ENCODE measurements at places on chromosomes 5 and 9.

DNA sequence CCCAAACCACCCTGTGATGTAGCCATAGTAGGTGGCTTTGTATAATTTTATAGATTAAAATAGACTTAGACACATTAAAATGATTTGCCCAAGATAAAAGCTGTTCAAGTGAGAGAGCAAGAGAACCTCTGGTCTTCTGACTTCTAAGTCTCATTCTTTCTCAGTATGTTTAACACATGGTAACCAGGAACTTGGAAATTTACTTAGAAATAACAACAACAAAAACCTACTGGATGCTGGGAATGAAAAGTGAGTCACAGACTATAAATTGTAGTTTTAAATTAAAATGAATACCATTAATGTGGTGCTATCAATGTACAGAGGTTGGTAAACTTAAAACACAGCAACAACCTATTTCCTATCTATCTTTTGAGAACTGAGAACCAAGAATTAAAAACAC lies 30.4 kb downstream of the HMGCR start:
- DNase-seq: no peak

DNA sequence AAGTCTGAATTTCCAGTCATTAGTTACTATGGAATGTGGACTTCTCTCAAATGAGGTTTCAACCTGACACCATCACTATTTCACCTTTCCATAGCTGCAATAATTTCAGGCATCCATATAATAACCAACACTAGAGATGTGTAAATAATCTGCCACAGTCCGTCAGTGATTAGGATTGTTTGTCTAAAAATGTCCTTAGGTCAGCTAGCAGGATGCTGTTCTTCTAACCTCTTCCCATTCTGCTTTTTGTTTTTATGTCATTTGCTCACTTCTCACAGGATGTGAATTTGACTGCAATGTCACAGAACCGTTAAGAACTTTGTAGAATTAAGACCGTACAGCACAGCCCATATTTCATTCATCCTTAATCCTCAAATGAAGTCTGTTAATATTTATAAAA lies 166.4 kb upstream of the RASA1 start:
- DNase-seq: no peak

GRCh38 chr9:93260263-93261066 lies 76.5 kb downstream of the WNK2 start:
- DNase-seq: no peak

DNA sequence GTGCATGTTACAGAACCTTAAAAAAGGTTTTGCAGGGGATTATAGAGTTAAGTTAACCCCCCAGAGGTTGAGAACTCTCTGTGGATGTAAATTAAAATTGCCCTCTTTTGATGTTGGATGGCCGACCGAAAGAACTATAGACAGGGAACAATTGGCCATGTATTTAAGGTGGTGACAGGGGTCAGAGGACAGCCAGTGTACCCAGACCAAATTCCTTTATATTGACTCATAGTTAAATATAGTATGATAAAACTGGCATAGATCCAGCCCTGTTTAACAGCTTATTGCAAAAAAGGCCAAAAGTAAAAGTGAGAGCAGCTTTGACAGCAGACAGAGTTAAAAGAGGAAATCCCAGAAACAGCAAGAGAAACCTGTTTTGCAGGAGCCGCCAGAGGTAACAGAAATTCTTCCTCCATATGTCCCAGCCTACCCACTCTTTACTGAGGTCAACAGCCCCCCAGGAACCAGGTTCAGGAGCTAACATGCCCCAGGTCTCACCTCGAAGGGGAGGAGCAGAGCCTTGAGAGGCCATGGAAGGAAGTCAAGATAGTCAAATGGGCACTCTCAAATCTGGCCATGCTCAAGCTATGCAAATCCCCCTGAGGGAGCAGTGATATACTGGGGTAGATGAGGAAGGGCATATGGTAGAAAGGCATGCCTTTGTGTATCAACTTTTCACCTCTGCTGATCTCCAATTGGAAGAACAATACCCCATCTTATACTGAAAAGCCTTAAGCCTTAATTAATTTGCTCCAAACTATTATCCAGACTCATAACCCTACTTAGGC lies 156.4 kb upstream of the COX7C start:
- DNase-seq: peak; percentile 95

DNA sequence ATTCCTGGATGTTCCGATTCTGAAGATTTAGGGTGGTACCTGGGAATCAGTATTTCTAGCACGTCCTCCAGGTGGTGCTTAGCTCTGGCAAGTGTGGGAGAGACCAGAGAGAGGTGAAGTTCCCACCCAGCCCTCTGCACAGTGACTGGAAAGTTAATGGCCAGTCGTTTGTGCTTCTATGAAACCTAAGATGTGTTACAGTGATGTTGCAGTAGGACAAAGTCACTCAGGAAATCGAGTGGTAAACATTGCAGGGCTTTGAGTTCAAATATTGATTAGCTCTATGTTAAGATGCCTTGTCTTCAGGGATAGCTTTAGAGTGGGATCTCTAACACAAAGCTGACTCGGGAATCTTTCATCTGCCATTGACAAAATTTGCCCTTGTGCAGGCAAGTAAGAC lies 55.6 kb downstream of the PIK3R1 start:
- DNase-seq: no peak

GRCh38 chr5:66517351-66517750 lies 78.8 kb upstream of the MAST4 start:
- no peak for DNase-seq

- peak; percentile 63 for DNase-seq
Observed at GRCh38 chr5:112921026-112921832, 798 bp downstream of the REEP5 start.

DNA sequence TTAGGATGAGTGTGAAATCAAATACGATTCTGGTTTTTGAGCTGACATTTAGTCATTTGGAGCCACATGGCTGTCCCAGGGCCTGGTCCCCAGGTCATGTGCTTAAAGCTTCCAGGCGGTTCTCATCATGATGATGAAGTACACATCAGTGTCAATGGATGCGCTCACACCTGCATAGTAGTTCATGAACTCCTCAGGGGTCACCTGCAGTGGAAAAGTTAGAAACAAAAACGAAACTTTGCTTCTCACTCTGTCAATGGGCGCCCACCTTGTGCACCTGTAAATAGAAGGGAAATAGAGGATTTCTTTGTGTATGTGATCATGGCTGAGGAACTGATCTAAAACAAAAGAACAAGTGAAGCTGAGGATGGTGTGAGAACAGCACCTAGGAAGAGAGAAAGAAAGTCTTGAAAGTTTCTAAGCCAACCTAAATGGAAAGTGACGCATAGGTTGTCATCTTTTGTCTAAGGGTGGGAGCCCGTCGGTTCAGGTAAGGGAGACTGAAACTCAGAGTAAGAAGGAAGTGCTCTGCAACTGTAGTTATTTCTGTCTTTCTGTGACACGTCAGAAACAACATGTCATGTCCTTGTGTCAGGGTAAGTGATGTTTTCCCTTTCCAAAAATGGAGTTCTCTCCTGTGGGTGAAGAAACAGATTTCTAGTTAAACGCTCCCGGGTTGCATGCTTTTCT lies 33.8 kb downstream of the CAPSL start:
- no peak for DNase-seq

GRCh38 chr9:38390851-38391250 lies 1.7 kb upstream of the ALDH1B1 start:
- no peak for DNase-seq

- DNase-seq: no peak
Observed at GRCh38 chr5:150583541-150584225, 56.8 kb upstream of the SYNPO start.

GRCh38 chr9:31556667-31557463 lies 827.6 kb upstream of the ACO1 start:
- no peak for DNase-seq

GRCh38 chr5:102924963-102925362 lies 169.9 kb downstream of the PAM start:
- DNase-seq: no peak

DNA sequence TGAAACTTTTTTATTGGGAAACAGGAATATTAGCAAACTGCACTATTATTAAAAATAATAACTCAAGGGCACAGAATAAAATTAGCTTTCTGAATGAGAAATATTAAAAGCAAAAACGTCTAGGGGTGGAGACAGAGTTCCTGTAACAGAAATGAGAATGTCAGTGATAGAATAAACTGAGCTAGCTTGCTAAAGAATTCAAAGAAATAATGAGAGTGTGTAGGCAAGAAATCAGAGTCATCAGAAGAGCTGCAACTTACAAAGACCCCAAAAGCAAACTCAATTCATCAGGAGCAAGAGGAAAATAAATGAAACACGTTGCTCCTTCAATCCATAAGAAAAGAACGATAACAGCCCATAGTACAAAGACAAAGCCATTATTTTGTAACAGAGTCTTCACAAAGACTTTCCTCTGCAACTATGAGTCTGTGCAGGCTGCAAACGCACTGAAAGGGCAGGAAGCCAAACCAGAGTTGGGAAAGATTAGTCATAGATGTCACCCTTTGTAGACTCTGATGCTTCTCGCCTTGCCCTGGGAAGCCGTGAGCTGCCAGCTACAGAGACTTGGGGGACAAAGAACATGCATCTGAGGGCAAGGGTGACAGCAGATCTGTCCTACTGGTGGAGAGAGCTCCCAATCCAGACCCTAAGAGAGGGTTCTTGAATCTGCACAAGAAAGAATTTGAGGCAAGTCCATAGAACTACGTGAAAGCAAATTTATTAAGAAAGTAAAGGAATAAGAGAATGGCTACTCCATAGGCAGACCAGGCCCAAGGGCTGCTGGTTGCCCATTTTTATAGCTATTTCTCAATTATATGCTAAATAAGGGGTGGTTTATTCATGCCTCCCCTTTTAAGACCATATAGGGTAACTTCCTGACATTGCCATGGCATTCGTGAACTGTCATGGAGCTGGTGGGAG lies 40.8 kb downstream of the SHC3 start:
- DNase-seq: peak; percentile 90

DNA sequence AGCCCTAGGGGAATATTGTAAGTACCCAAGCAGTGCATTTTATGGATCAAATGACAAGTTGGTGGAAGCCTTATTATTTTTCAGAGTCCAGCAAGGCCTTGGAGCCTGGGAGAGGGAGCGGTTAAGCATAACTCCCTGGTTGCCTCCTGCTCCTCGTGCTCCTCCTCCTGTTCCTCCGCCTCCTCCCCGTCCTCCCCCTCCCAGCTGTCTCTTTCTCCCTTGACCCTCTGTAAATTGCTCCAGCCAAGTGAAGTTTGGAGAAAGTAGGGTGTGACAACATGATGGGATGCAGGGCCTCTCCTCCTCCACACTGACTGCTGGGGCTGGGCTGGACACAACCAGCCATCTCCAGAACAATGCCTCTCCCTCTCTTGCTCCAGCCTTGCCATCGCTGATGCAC lies 586.9 kb downstream of the CCDC171 start:
- no peak for DNase-seq

- peak; percentile 13 for DNase-seq
Observed at GRCh38 chr5:120062515-120062917, 401.6 kb upstream of the PRR16 start.

DNA sequence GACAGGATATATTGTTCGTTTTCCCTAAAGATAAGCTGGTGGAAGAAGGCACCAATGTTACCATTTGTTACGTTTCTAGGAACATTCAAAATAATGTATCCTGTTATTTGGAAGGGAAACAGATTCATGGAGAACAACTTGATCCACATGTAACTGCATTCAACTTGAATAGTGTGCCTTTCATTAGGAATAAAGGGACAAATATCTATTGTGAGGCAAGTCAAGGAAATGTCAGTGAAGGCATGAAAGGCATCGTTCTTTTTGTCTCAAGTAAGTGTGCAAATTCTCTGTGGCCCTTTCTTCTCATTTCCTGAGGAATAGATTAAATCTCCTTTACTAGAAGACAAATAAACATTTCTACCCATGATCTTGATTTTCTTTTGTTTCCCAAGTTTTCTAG lies 38.0 kb downstream of the OSMR start:
- no peak for DNase-seq

DNA sequence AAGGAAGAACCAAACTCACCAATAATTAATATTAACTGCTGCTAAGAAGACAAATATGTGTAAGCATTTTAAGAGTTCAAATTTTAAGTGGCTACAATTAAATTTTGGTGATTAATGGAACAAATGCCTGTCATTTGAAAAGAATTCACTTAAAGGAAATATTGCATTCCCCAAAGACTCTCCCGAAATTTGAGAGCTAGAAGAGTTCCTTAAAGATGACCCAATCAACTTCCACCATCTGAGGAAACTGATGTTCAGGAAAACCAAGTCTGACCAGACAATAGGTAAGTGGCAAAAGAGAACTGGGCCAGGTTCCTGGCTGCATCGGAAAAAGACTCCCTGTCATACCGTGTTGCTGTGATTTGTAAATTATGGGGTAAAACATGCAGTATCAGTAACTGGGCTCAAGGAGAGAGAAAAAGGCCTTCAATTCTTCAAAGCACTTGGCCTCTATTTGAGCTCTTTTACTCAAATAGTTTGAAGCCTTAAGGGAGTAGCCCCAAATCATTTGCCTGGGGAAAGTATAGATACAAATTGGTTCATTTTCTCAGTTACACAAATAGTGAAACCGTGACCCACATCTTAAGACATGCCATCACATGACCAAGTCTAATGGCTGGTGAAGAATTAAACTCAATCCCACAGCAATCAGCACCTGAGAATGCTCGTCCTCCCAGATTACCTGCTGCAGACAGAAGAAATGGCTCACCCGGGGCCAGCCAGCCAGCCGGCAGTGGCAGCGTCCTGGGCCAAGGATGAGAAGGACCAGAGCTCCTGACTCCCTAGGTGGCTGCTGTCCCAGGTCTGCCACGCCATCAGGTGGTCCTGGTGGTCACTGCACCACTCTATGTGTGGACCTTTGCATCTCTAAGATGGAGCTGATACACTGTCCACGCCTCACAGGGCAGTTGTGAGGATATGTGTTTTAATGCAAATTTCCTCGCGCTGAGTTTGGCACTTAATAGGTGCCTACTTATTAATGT lies 162.9 kb downstream of the TTLL11 start:
- DNase-seq: no peak

- DNase-seq: no peak
Observed at GRCh38 chr5:11496137-11496719, 408.0 kb downstream of the CTNND2 start.

- DNase-seq: peak; percentile 89
Observed at GRCh38 chr9:127224178-127224882, 40.2 kb upstream of the GARNL3 start.

DNA sequence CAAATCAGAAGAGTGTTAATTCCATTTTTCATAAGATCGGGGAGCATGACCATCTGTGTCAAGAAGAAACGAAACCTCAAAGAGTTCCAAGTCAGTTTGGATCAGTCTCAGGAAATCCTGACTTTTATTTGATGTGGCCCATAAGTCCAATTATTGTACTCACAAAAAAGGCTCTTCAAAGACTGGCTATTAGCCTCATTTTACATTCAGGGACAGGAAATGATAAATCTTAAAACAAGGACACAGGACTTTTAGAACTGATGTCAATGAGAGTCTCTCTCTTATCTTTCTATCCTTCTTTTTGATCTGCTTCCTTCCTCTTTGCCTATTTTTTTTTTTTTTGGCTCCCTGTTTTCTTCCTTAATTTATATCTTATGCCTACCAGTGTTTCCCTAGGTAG lies 43.7 kb upstream of the SHOC1 start:
- DNase-seq: no peak

DNA sequence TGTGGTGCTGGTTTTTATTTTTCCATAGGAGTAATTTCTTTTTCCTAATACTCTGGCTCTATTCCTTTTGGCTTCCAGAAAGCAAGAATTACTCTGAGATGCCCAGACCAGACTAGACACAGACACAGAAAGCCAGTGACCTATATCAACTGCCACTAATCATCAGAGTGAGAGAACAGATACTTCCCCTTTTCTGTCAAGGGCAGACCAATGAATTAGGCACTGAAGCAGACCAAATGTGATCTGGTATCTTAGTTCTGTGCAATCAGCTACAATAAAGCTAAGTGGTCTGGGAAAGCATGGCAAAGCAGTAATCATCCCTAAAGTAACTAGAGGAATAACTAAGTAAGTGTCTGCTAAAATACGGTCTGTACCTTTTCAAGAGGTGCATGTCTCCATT lies 239.1 kb downstream of the ELAVL2 start:
- DNase-seq: no peak
